Astrocyte of the cerebellum (primary cell): ENCODE measurements at places on chromosomes 1 and 21.
A peak's percentile ranks its signal among the peaks of the same experiment; 100 is the strongest.

- DNase-seq = no peak
These were observed 232.7 kb downstream of the NFIA start for GRCh38 chr1:61315011-61315410.

GRCh38 chr1:80462006-80462405, 1338.7 kb upstream of the ADGRL2 start:
- no peak for DNase-seq

- no peak for DNase-seq
These were observed 7.0 kb downstream of the PAFAH2 start for GRCh38 chr1:25990702-25991395.

GRCh38 chr1:80722611-80723010, 1078.1 kb upstream of the ADGRL2 start:
- no peak for DNase-seq

DNA sequence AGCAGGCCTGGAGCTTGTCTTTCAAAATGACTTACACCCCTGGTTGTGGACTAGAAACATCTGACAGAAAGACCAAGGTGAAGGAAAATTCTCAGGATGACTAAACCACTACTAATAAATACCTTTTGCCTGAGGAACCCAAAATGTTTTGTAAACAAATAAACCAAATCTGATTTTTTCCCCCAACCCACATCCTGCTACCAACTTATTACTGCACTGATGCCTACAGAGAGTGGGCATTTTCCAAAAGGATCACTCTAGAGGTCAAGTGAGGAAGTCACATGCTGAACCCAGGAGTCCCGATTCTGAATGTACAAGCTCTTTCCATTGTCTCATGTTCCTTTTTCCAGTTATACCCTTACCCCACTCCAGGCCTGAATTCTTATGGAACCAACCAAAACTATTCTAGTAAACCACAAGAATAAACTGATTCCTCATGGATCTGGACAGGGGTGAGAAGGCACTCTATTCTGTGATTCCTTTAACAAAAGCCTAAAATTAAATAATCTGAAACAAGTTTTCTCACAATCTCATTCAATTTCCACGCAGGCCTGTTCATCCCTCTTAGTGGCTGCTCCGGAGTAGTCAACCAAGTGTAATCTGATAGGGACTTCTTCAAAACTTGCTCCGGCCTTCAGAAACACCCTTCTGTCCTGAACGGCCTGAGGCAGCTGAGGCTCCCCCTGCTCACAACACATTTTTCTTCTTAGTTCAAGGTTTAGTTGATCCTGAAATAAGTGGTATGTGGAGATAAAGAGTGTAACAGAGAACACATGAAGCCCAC, 1.4 kb downstream of the PI4KB start:
- DNase-seq = no peak

DNA sequence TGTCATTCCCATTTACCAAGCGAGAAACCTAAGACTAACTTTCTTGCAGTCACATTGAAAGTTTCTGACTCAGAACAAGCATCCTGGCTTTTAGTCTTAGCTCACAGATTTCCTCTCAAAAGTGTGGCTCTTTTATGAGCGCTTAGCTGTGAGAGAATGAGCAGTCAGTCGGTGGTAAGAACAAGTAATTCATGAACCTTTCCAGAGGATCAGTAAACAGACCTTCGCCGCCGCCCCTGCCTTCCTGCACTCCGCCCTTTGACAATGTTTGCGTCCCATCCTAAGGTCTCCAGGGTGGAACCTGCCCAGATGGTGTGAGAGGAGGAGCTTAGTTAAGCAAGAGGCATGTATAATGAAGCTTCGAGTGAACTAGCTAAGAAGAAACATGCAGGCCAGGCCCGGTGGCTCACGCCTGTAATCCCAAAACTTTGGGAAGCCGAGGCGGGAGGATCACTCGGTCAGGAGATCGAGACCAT, 142.4 kb downstream of the GLUL start:
- no peak for DNase-seq

DNA sequence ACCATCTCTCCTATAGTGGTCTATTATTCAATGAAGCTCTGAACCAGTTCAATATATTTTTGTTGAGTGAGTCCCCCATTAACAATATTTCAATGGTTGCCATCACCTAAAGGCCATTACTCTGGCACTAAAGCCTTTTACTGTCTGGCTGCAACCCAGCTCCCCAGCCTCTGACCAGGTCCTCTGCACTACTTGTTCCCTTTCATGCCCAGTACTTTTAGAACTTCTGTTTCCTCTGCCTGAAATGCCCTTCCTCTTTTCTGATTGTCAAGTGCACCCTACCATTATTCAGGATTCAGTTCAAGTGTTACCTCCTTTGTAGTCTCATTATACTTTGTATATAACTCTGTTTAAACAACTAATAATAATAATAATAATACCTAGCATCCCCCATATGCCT, 30.4 kb upstream of the ZFYVE9 start:
- DNase-seq = no peak

DNA sequence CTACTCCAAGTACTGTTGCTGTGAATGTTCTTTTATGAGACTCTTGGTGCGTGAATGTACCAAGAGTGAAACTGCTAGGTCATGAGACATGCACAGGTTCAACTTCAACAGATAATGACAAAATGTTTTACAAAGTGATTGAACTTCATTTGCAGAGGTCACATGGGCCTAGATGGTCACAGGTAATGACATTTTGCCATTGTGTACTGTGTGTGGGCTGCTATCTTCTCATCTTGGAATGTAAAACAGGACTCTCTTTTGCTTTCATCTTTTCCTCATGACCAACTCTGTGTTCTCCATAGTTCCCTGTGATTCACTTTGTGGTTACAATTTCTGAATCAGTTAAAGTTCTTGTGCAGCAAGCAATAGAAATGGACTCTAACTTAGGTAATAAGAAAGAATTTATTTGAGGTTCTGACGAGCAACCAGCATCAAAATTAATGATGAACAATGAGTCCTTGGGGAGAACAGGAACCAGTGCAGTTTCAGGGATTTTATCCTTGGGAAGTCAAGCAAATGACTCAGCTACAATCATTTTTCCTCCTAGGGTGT, 16.2 kb upstream of the TSNAX start:
- peak; percentile 24 for DNase-seq

GRCh38 chr1:2145946-2146835, 48.4 kb downstream of the FAAP20 start:
- no peak for DNase-seq

- no peak for DNase-seq
These were observed 466 bp downstream of the PEX10 start for GRCh38 chr1:2411801-2412394.

GRCh38 chr1:22105611-22106207, 37.2 kb downstream of the WNT4 start:
- peak; percentile 64 for DNase-seq

GRCh38 chr1:112672842-112673241, 1.6 kb upstream of the MOV10 start:
- no peak for DNase-seq

DNA sequence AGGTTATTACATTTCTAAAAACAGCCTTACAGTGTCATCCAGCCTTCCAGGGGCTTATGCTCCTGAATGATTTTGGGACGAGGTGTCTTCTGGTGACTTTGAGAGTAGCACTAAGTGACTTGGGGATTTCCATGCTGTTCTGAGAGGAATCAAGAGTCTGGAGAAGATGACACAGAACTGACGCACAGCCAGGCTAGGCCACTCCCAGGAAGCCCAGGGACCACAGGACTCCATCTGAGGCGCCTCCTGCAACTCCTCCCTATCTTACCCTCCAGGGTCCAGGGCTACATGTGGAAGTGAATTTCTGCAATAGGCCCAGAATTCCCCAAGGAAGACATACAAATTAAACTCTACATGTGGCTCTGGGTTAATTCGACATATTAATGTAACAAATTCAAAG, 92.5 kb downstream of the SLC25A24 start:
- DNase-seq = no peak

DNA sequence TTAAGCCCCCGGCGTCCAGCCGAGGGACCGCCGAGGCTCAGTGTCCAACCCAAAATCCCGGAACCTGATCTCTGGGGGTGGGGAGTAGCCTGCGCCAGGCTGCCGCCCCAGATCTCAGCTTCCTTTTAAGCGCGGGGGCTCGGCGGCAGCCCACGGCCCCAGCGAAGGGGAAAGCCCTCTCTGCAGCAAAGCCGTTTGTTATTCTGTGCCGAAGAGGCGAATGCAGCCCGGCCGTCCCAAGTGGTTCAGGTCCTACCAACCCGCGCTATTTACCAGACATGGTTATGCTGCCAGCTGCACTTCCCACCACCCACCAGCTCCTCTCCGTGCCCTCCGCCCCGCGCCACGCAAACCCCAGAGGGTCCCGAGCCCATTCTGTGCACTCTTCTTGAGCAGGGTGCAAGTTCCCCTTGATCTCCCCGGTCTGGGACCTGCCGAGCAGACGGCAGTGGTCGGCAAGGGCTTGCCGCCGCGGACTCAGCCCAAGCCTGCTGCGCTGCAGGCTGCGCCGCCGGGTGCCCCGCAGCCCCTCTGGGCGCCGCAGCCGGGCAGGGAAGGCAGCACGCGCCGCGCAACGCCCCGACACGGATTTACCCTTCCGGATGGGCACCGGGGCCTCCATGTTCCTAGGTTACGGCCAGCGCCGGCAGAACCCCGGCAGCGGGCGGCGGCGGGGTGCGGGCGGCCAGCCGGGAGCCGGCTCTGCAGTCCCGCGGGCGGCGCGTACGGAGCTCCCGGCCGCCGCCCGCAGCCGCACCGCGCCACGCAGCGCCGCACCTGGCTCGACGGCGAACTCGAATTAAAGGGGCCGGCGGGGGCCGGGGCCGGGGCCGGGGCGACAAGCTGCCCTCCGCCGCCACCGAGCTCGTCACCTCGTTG, 738 bp upstream of the KCNA2 start:
- no peak for DNase-seq

- peak; percentile 49 for DNase-seq
These were observed 53.8 kb downstream of the MACF1 start for GRCh38 chr1:39258146-39258924.

DNA sequence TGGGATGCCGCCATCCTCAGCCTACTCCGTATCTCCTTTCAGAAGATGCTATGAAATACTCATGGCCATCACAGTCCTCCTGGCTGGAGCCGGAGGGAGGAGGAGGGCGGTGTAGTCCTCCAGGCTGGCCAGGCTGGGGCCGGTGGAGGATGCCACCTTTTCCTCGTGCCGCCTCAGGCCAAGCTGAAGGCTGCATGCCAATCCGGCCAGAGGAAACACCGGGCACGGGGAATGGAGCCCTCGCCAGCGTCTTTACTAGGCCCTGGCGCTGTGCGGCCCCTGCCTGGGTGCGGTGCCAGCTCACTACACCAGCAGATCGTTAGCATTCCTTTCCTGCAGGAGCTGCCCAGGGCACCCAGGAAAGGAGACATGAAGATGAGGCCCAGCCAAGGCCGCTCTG, 70.1 kb downstream of the CASZ1 start:
- DNase-seq = no peak
